ENCODE measurements at places on chromosomes 1 and 21.

DNA sequence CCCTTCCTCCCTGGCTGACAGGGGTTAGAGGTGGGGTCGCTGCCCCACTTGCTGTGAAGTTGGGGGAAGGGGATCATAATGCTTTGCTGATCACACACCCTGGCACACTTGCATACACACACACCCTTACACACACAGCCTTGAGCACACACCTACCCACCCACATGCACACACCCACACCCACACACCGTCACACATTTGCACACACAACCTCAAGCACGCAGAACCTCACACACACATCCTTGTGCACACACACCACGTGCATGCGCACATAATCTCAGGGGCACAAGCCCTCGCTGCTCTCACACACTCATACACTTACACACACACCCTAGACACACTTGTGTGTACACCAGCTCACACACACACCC is 16.4 kb upstream of the TNFRSF8 start:
- peaks cover 5% of the 10 kb centered on the region for H3K4me1 ChIP-seq
- H3K27ac ChIP-seq: no peak overlapping the region
- no peak for DNase-seq

DNA sequence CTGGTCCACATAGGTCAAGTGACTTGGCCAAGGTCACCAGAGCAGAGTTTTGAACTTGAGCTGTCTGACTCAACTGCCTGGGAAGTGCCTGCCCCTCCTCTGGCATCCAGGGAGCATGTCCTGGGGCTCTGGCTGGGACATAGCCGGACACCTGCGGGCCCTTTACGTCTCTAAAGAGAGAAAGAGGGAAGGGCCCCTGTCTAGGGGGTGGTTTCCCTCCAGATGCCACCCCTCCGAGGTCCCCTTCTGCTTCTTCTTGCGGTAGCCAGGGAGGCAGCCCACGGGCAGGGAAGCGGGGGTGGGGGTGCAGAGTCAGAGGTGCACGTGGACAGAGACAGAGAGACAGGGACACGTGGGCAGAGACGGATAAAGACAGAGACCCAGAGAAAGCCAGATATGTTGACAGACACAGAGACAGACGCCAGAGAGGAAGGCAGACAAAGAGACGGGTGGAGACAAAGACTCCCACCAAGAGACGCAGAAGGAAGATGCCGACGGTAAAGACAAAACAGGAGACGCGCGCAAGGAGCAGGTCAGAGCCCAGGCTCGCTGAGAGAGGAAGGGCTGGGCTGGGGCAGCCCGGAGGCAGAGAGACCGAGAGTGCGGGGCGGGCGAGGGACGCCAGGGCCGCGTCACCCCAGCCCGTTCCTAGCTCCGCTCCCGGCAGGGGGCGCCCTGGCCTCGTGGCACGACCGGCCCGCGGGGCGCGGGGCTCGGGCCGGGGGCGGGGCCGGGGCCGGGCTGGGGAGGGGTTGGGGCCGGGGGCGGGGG is 458 bp upstream of the ALPL start:
- no peak overlapping the region for H3K27ac ChIP-seq
- peaks cover 27% of the 10 kb centered on the region for H3K4me1 ChIP-seq
- peaks cover 4% of the 10 kb centered on the region for H3K27me3 ChIP-seq
- peak overlapping the region; percentile 78 for H3K4me3 ChIP-seq
- H3K36me3 ChIP-seq: peaks cover 3% of the 10 kb centered on the region

DNA sequence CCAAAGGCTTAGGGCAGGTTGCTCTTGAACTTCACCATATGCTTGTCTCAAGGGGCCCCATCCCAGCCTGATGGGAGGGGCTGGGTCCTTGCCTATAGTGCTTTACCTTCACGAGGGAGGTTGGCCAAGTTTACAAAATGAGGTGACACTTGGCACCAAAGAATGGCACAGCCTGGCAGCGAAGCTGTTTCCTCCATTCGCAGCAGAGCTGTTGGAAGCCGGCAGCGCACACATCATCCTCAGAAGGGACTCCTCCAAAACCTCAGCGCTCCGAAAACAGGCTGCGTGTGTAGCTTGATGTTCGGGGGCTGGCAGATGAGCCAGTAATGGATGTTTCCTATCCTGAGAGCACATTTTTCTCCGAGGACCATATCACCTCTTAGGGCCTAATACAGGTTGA is 116.8 kb downstream of the KAZN start:
- DNase-seq: no peak
- no peak overlapping the region for H3K4me3 ChIP-seq
- H3K27me3 ChIP-seq: no peaks in the 10 kb centered on the region
- peaks cover 64% of the 10 kb centered on the region for H3K36me3 ChIP-seq

- H3K4me3 ChIP-seq: no peak overlapping the region
- no peak for DNase-seq
- H3K4me1 ChIP-seq: peaks cover 3% of the 10 kb centered on the region
- H3K27ac ChIP-seq: no peak overlapping the region
- H3K36me3 ChIP-seq: no peaks in the 10 kb centered on the region
- H3K27me3 ChIP-seq: peaks cover 24% of the 10 kb centered on the region
Observed at GRCh38 chr1:206833106-206833680, 32.2 kb upstream of the IL20 start.

GRCh38 chr1:207025146-207025880 is 7.2 kb downstream of the C1orf116 start:
- no peak for DNase-seq
- H3K27me3 ChIP-seq: no peaks in the 10 kb centered on the region
- H3K4me3 ChIP-seq: no peak overlapping the region

Data from neuronal stem cell (in vitro differentiated cells).